A549 treated with dexamethasone at 1 μM for 4 hours (cell line): ENCODE measurements at places on chromosomes 5 and 9. TPM values are rescaled to one million over a fixed set of nuclear protein-coding genes. Genes with fewer than 3 reads are reported as not detected.

KLHL3 gene
- total RNA-seq, result 0.07 to 0.21 TPM (median 0.15 TPM) in 5 replicates

PCDHB15 gene
- total RNA-seq, result 0.05 to 0.16 TPM (median 0.05 TPM) in 5 replicates

PTCH1 gene
- total RNA-seq, result 3.0 to 4.6 TPM (median 3.8 TPM) in 5 replicates

ZDHHC11 gene
- total RNA-seq, result 7.8 to 22.3 TPM (median 15.6 TPM) in 5 replicates

PCDHGA1 gene
- total RNA-seq, result 0.22 to 0.32 TPM (median 0.26 TPM) in 5 replicates

DMRT3 gene
- not detected in 5 replicates for total RNA-seq

BAAT gene
- total RNA-seq, result 0.32 to 0.58 TPM (median 0.42 TPM) in 5 replicates

ADGRV1 gene
- total RNA-seq, result 0.45 to 0.84 TPM (median 0.65 TPM) in 5 replicates
